RKO (cell line): ENCODE measurements at places on chromosomes 3 and 15.

DNA sequence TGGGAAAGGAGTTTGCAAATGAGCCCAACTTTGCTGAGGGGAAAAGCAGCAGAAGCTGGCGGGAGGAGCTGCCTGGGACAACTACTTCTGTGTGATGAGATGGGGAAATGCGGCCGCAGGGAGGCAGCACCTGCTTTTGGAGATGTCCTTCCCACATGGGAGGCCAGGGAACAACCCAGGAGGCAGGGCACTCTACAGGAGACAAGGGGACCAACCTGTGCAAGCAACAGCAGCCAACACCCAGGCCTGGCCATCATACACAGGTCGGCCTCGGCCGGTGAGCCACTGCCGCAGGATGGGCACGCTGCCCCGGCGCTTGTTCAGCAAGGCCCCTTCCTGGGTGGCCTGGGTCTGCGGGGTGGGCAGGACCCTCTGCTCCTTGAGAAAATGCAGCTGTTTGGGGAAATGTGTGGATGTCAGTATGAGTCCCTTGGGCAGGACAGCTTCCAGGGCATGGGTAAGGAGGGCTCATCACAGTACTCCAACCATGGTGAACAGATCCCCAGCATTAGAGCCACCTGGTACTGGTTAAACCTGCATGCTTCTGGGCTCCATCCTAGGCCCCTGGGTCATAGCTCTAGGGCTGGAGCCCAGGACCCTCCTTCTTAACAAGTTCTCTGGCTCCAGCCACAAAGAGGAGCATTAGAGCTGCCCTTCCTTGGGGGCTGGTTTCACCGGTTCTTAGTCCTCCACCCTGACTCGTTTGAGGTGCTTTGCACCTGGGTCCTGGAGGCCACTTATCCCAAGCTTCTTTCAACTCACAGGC lies 11.6 kb downstream of the EPB42 start:
- DNase-seq: no peak

- peak; percentile 82 for DNase-seq
These were observed 2.3 kb downstream of the CHRNA3 start for GRCh38 chr15:78618490-78618934.

GRCh38 chr3:9098716-9099675 lies 135.7 kb upstream of the RAD18 start:
- no peak for DNase-seq

- DNase-seq: peak; percentile 49
These were observed 1.3 kb downstream of the PIK3CA start for GRCh38 chr3:179149406-179149867.

GRCh38 chr15:87850916-87851315 lies 405.6 kb downstream of the NTRK3 start:
- no peak for DNase-seq

DNA sequence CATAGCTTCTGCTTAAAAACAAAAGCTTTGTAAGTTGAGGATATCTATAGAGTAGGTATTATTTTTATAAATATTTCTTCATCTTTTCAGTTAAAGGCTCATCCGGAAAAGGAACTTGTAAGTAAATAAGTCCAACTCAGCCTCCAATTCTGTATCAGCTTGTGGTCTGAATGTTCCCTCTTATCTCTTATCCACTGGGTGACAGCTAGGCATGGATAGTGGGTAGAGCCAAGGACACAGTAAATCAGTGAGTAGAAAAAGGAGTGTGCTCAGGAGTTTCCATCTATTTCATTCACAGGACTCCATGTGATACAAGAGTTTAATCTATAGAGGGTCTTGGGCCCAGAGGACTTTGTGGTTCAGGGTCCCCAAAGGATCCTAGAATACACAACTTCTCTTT lies 50.9 kb downstream of the FRMD5 start:
- DNase-seq: no peak

GRCh38 chr3:152284906-152285305 lies 16.2 kb downstream of the MBNL1 start:
- no peak for DNase-seq

DNA sequence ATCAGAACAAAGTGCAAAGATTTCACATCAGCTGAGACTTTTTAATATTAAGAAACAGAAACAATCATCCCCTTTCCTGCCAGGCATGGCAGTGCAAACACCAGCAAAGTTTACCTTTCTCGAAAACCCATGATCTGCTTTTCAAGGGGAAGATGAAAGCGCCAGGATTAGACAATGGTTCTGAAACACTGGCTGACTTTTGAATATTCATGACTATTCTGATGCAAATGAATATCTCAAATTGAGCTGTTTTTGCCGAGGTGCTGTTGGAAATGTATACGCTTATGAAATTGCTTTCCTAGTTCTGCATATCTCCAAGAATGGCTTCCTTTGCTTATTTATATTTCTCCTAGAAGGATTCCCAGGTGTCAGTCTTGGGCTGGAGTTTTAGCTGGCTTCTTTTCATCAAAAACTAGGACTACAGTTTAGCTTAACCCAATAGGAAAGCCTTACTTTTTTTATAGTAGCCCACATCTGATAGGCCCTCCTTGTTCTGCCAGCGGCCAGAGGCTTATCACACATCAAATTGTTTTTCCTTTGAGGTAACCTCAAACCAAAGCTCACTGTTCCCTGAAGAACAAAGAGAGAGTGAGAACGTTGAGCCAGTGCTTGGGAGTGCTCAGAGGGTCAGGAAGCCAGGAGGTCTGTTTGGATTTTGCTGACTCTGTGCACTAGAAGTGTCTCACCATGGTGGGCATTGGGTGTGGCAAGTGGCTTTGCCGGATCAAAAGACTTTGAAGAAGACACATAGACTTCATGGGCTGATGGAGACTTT lies 74.0 kb upstream of the PLCL2 start:
- DNase-seq: no peak

GRCh38 chr3:122697952-122698620 lies 17.4 kb downstream of the PARP14 start:
- no peak for DNase-seq

- DNase-seq: no peak
These were observed 183.0 kb downstream of the SUCNR1 start for GRCh38 chr3:152056481-152056880.
